ENCODE measurements at places on chromosomes 3 and 15. TPM values are rescaled to one million over a fixed set of nuclear protein-coding genes. Genes with fewer than 3 reads are reported as not detected.

DNA sequence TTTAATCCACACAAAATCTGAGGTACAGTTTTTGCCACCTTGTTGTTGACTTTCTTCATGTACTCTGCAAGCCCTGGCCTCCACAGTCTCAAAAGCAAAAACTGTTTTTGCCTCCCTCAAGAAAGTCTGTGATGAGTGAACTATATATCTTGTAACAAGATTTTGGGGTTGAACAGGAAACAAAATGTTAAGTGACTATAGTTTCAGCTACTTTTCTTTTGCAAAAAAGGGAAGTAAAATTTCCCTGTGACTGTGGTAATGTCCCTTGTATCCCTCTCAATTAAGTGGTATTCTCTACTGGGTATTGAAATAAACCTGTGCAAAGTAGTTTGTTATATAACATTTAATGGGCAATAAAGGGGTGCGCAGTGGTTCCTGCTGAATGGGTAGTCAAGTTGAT, 21.3 kb upstream of the SCAANT1 start:
- no peak for DNase-seq

- DNase-seq = peak; percentile 7
These were observed 2.9 kb upstream of the TFG start for GRCh38 chr3:100706365-100706764.

DNA sequence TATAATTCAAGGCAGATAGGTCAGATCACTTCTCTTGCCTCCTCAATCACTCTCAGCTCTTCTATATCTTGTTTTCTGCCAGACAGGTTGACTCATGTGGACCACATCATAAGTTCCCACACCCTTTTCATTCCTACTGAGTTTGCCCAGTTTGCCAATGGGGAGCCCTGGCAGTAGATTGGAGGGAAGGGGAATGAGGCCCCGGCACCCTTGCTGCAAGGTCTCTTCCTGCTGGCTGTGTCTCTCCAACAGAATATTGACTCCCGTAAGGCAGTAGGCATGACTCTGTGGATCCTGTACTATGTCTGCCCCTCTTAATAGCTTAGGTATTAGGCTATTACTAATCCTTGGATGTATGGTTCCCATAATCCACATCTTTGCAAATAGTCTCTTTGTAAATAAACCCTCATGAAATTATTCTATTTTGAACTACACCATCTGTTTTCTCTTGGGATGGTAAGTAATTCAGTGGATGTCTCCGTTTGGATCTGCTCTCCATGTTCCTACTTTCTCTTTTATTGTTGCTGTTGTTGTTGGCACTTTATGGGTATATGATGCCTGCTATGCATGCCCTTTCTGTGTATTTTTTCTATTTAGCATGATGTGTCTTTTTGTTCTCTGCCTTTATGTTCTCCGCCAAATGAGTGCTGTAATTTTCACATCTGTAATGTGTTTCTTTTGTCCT, 65.5 kb upstream of the DCBLD2 start:
- peak; percentile 75 for DNase-seq

DNA sequence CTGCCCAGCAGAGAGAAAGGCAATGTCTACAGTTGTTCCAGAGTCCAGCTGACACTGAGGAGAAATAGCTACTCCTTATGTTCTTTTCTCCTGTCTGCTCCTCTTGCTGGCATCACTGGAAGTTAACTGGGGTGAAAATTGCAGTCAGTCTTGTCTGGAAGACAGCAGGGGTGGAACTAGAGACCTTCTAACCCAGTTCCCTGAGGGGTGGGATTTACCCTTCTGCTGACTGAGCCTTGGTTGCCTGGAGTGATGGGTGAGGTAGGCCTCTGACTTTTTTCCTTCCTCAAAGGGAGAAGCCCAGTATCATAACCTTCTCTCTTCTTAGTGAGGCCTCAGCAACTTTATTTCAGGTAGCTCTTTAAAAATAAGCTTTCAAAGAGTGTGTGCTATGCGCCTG, 16.2 kb downstream of the ZNF609 start:
- no peak for DNase-seq

GRCh38 chr15:72845981-72846383, 62.4 kb upstream of the ADPGK start:
- no peak for DNase-seq

Gene CHRD
- not detected for total RNA-seq

GRCh38 chr3:99761415-99762165, 56.1 kb upstream of the CMSS1 start:
- DNase-seq = no peak

Gene LHFPL4
- total RNA-seq = not detected

- no peak for DNase-seq
These were observed 133.2 kb downstream of the ARPP21 start for GRCh38 chr3:35772381-35773015.

Gene OSTN
- not detected for total RNA-seq

- peak; percentile 71 for DNase-seq
These were observed 75.2 kb upstream of the ACAD9 start for GRCh38 chr3:128804017-128804810.

Gene FSIP1
- total RNA-seq = 2.1 TPM

DNA sequence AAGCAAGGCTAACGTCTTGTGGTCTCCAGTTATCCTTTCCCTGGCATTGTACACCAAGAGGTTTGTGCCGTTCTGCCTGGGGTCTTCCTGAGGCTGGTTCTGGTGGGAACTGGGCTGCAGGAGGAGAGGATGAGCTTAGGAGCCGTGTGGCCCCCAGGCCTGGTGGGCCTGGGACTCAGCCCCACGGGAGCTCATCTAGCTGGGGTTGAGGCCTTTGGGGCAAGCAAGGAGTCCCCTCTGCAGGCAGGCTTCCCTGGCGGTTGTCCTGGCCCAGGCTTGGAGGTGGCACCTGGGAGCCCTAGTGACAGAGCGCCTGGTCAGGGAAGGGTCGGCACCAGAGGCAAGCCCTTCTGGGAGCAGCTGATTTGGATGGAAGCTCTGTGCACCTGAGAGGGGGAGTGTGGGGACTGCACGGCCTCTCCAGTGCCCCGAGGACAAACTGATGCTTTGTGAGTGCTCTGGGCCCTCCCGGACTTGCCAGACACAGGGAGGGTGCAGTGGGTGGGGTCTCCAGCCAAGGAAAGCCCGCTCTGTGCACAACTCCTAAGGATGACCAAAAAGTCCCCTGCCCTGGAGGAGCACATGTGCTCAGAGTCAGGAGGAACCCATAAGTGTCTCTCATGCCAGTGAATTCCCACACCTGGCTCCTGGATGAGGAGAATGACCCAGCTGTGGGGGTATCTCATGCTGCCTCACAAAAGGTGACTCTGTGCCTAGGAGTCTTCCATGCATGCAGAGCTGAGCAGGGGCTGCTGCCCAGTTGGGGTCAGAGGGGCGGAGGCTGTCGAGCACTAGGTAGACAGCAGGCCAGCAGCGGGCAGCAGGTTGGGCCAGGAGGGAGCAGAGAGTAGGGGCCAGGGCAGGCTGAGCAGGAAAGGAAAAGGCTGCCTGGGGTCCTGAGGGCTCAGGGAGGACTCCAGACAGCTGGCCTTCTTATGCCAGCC, 2.7 kb downstream of the PAK6 start:
- no peak for DNase-seq

DNA sequence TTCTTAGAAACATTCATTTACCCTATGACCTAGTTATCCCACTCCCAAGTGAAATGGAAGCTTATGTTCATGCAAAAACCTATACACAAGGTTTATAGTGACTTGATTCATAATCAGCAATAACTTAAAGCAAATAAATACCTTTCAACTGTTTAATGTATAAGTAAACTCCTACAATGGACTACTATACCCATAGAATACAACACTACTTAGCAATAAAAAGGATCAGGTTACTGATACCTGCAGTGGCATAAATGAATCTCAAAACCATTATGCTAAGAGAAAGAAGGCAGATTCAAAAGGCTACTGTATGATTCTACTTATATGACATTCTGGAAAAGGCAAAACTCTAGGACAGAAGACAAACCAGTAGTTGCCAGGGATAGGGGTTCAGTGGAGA, 8.3 kb upstream of the POLR2M start:
- DNase-seq = no peak

Gene CLSTN2
- total RNA-seq = 0.59 TPM

- DNase-seq = no peak
These were observed 1.4 kb downstream of the PCCB start for GRCh38 chr3:136251511-136251910.

GRCh38 chr3:182198345-182198744, 486.6 kb downstream of the SOX2 start:
- no peak for DNase-seq

Gene GOLGA8J
- total RNA-seq = not detected

- no peak for DNase-seq
These were observed 96.8 kb downstream of the DHX36 start for GRCh38 chr3:154227531-154227930.

DNA sequence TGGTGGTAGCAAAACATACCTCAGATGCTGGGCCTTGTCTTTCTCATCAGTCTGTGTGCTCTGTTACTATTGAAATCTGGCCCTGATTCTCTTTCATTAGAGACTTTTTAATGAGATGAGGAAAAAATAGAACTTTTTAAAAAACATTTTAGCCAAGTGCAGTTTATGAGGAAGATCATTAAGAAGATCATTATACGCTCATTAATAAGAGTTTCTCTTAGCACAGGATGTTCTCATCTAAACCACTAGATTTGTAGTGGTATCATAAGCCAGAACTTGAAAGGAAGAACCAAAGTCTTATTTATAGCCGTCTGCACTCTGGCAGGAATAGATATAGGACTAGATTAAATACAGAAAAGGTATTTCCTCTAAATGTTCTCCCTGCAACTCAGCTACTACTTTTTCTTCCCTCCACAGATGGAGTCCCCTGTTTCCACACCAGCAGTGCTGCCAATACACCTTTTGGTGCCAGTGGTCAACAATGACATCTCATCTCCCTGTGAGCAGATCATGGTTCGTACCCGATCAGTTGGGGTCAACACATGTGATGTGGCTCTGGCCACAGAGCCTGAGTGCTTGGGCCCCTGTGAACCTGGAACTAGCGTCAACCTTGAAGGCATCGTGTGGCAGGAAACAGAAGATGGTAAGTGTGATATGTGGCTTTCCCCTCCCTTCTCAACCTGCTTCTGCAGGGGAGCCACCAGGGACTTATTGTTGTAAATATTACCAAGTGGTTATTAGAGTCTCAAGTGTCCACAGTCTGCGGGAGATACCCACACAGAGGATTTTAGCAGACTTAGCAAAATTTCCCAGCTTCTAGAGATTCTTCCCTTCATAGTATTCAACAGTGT, 152.8 kb downstream of the RBPMS2 start:
- no peak for DNase-seq

GRCh38 chr3:179921500-179921899, 115.2 kb downstream of the PEX5L start:
- DNase-seq = no peak

DNA sequence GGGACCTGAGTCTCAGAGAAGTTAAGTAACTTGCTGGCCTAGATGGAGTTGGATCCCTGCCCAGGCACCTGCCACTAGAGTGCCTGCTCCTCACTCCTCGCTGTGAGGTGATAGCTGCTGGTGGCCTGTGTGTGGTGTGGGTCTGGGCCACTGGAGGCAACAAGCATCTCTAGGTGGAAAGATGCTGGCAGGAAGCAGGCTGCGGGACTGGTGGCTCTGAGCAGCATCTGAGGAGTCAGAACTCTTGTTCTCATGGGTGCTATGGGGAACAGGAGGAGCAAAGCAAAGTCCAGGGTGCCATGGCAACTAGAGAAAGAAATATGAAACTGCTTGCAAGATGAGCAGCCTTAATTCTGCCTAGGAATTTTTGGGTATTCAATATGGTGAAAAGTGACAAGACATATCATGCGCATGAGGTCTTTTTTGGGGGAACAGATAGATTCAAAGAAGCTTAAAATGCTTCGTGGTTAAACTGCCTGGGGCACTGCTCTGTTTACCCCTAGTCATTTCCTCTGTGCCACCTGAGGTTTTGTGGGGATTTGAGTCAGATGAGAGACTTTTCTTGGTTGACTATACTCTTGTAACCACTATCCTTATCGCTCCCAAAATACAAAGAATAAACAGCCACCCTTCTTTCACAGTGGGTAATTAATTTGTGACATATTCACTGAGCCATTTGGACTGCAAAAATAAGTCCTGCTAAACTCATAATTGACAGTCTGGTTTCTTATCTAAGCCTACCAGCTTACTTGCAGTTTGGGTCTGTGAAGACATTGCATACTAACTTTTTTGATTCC, 50.3 kb downstream of the MED12L start:
- peak; percentile 14 for DNase-seq

Gene POLQ
- 9.9 TPM for total RNA-seq

Gene TRH
- not detected for total RNA-seq

DNA sequence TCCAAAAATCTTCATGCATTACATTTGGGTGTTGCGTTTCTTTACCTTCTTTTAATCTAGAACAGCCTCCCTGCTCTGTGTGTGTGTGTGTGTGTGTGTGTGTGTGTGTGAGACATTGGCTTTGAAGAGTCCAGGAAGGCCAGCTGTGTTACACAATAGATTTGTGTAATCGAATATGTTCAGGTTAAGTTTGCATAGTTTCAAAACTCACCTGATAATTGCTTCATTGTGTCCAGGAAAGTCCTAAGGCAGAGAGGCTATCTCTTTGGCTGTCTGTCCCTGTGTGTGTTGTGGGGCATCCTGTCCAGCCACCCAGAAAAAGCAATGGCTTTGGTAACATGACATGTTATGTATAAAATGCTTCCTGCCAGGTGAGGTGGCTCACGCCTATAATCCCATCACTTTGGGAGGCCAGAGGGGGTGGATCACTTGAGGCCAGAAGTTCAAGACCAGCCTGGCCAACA, 37.5 kb downstream of the ZNF710 start:
- no peak for DNase-seq

GRCh38 chr3:150255413-150255812, 152.7 kb upstream of the TSC22D2 start:
- DNase-seq = no peak

Gene RASGRF1
- total RNA-seq = 8.7 TPM

- DNase-seq = no peak
These were observed 469.6 kb downstream of the SI start for GRCh38 chr3:164608554-164609276.

GRCh38 chr3:15505479-15506165, 15.9 kb downstream of the COLQ start:
- DNase-seq = no peak

- DNase-seq = peak; percentile 23
These were observed 369.4 kb downstream of the MAGI1 start for GRCh38 chr3:65669163-65669875.

Gene CDHR4
- total RNA-seq = not detected

- DNase-seq = no peak
These were observed 31.2 kb downstream of the WWTR1 start for GRCh38 chr3:149626671-149627070.

- DNase-seq = no peak
These were observed 54.3 kb downstream of the OXNAD1 start for GRCh38 chr3:16319307-16319706.

- DNase-seq = peak; percentile 15
These were observed 172.8 kb downstream of the PLCH1 start for GRCh38 chr3:155572085-155572484.

DNA sequence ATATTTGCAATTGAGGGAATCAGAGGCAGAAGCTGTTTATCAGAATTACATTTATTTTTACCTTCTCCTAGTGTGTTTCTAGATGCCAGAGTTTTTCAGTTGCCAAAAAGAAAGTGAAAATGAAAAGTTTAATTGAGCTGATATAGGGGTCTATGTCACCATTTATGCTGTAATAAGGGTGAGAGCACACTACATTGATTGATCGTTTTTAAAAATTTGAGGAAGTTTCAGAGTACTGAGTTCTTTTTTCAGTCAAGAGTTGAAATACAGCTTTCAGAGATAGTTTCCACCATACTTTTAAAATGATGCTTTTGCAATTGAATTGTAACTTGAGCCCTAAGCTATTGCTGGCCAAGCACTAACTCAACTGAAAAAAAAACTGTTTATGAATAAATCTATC, 326.9 kb downstream of the UNC13C start:
- DNase-seq = no peak
